ENCODE measurements at places on chromosomes 1 and 21.

GRCh38 chr1:206829282-206829681 lies 36.1 kb upstream of the IL20 start:
- no peak for DNase-seq

GRCh38 chr1:241714321-241715218 lies 62.5 kb downstream of the WDR64 start:
- no peak for DNase-seq

GRCh38 chr1:162085991-162086390 lies 16.5 kb downstream of the NOS1AP start:
- no peak for DNase-seq

GRCh38 chr1:43716559-43717281 lies 9.4 kb downstream of the ST3GAL3 start:
- DNase-seq, result no peak

DNA sequence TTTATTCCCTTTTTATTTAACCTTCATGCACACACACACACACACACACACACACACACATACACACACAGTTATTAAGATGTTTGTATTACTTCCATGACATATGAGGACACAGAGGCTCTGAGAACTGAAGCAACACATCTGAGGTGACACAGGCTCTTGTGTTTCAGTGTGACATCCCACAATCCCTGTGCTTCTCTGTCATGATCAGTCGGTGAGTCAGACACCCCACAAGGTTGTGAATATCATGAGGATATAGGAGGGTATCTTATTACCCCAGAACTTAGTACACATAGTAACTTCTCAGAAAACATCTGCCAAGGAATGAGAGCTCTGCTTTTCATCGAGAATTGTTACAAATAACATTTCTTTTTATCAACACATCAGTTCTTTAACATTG lies 459.3 kb downstream of the PLPP3 start:
- DNase-seq, result no peak

DNA sequence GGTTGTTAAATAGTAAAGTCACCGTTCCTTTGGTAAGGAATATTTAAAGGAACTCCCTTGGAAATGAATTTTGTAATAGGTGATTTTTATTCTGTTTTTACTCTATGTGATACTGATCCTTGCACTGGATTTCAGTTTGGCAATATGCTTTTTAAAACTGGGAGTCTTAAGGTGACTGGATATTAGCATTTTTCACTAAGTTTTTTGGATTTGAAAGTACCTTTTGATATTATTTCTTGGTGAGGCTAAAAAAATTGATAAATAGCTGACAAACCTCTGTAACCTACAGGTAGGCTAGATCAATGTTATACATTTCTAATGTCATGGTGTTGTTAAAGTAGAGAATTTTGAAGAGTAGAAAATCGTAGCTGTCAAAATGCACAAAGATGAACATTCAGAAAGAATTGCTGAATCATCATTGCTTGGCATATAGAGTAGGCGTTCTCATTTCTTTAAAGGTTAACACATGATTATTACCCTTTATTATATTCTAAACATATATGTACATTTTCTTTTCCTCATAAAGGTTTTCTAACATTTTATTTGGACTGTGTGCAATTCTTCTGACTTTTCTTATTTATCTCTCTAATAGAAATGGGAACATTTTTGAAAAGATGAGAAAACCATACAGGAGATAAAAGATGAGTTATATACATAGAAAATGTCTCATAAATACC lies 1.5 kb upstream of the DNAJB4 start:
- DNase-seq, result no peak

- DNase-seq, result no peak
Observed at GRCh38 chr1:11674488-11674887, 6.5 kb downstream of the MAD2L2 start.

DNA sequence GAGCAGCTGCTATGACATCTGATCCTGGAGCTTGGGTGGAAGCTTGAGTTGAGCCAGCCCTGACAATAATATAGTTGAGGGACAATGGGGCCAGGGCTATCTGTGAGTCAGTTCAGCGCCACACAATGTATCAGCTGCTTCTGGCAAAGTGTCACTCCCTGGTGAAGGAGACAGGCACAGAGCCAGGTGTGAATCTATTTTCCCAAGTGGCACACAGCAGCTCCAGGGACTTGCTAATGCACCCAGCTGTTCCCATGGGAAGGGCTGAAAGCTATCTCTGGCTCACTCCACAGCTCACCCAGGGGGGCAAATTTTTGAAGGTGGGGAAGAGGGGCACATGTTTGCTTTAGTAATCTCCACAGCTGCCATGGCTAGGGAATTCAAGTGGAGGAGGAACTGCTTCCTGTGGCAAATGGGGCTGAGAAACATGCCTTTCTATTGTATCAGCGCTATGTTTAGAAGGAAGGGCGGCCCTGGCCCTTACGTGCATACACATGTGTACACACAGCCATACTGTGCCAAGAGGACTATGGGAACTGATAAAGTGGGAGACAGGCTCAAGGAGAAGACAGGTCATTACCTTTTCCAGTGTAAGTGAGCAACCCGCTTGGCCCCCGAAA lies 2.2 kb downstream of the CYB5R1 start:
- DNase-seq, result no peak

- DNase-seq, result no peak
Observed at GRCh38 chr1:238223076-238223640, 332.4 kb upstream of the ZP4 start.

DNA sequence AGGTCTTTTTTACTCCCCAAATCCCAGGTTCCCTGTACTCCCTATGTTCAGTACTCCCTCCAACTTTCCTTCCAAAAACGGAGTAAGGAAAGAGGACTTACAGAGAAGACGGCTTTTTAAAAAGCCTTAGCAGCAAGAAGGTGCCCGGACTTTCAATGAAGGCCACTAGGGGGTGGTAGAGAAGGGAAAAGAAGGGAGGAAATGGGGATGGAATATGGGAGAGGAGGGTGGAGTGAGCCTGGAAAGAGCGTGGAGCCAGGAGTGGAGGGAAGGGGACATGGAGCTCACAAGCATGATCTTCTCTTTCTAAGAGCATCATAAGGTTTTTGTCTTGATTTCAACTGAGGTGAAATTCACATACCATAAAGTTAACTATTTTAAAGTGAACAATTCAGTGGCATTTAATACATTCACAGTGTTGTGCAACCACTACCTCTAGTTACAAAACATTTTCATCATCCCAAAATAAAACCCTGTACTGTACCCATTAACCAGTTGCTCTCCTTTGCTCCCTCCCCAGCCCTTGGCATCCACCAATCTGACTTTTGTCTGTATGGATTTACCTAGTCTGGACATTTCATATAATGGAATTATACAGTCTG lies 129.9 kb downstream of the ZNF281 start:
- DNase-seq, result no peak

- no peak for DNase-seq
Observed at GRCh38 chr1:186987769-186988168, 159.0 kb downstream of the PLA2G4A start.

DNA sequence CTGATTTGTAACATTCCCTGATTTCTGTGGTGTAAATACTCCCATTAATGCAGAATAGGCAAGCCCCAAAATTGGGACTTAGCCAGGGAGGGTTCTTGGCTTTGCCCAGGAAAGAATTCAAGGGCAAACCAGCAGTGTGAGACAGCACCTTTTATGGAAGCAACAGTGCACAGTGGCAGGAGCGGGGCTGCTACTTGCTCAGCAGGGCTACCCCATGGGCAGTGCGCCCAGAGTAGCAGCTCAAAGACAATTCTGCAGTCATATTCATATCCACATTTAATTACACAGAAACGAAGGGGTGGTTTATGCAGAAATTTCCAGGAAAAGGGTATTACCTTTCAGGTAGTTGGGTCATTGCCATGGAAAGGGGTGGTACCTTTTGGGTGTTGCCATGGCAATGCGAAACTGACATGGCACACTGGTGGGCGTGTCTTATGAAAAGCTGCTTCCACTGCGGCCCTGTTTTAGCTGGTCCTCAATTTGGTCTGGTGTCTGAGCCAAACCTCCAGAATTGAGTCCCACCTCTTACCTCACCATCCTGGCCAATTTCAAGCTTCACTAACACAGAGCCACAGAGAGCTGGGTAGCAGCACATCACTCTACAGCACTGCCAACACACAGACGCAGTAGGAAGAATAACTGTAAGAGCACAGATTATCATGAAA lies 35.9 kb downstream of the FHAD1 start:
- DNase-seq, result no peak

DNA sequence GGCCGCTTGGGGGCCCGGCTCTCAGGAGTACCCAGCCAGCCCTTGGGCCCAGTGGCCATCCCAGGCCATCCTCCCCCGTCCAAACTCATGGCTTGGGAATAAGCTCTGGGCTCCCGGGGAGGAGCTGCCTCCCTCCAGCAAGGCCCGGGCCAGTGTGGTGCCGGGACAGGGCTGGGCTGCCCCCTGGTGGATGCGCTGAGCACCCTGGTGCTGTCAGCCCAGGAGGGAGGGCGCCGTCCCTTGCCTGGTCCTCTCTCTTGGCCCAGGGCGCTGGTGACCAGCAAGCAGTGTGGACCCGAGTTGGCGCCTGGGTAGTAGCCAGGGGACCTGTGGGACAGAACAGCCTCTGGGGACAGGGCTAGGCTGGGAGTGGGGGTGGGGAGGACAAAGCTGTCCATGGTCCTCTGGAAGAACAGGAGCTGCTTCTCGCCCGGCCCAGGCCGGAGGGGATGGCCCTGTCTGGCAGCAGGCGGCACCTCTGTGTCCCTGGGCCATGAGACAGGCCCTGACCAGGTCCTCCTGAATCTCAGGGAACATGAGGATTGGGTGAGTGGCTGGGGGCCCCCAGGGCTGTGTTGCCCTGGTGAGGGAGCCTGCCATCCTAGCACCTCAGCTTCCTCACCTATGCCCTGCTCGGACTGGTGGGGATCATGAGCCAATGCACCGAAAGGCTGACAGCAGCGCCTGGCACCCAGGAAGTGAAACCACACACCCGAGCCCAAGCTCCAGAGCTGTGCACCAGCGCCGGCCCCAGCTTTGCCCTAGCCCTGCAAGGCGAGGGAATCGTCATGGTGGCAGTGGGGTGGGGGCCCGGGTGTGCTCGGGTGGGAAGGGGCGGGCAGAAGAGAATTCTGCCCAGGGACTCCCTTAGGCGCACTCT lies 9.4 kb downstream of the MORN1 start:
- DNase-seq, result peak; percentile 66

DNA sequence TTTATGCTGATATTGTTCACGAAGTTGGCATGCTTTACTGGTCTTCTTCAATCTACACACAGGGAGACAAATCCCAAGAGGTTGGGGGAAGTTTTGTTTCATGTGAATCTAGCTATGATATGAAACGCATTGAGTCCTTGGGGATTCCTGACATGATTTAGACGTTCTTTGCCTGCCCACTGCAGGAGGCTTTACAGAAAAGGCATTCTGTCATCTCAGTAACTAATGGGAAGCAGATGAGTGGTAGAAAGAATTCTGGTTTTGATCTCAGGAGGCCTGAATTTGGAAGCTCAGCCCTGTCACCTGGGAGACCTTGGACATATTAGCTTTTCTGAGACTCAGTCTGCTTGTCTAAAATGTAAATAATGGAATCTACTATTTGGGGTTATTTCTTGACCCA lies 383.0 kb upstream of the NFIA start:
- no peak for DNase-seq

DNA sequence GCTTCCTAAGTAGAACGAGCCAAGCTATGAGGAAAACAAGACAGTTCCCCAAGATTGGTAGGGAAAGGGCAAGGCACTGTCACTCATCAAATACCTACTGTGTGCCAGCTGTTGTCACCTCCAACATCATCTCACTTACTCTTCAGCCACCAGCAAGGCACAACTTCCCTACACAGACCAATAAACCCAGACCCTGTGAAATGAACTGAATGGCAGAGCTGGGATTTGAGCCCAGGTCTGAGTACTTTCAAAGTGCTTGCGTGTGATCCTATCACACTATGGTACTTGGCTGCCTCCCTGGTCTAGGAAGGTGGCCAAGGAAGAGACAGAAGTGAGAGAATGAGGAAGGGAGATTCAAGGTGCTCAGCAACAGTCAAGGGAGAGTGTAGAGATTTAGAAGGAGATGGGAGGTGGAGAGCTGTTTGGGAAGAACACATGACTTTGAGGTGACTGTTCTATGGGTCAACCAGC lies 16.7 kb upstream of the TRIM63 start:
- DNase-seq, result no peak

DNA sequence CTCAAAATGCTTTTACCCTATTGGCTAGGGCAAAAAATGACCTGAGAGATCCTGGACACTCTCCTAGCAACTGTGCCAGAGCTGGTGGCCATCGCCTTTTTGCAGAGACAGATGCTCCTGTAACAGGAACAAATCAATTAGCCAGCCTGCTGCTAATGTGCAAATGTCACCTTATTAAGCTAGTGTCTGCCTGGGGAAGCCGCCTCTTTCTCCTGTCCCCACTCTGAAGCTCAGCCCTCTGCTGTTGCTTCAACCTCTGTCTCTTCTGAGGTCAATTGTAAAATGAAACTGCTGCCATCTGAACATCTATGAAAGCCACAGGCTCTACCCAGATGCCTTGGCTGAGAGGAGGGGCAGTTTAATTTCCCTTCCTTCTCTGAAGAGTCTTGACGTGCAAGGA lies 85.5 kb upstream of the CACNA1E start:
- DNase-seq, result no peak

GRCh38 chr1:183218971-183219615 lies 33.0 kb downstream of the LAMC2 start:
- peak; percentile 1 for DNase-seq

- DNase-seq, result no peak
Observed at GRCh38 chr1:30088594-30088993, 634.8 kb downstream of the MATN1 start.

DNA sequence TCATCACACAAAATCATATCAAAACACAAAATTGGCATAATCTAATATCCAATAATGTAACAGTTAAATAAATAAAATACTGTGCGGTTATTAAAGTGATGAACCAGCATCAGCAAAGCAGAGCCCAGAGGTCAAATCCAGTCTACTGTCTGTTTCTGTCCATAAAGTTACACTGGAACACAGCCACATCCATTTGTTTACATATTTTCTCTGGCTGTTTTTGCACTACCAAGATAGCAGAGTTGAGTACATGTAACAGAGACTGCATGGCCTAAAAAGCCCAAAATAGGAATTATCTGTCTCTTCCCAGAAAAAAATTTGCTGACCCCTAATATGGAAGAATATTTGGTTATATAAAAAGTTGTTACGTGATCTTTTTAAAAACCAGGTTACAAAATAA lies 242.2 kb upstream of the DMRTA2 start:
- no peak for DNase-seq

GRCh38 chr21:33278721-33279120 lies 12.6 kb downstream of the IL10RB start:
- no peak for DNase-seq

DNA sequence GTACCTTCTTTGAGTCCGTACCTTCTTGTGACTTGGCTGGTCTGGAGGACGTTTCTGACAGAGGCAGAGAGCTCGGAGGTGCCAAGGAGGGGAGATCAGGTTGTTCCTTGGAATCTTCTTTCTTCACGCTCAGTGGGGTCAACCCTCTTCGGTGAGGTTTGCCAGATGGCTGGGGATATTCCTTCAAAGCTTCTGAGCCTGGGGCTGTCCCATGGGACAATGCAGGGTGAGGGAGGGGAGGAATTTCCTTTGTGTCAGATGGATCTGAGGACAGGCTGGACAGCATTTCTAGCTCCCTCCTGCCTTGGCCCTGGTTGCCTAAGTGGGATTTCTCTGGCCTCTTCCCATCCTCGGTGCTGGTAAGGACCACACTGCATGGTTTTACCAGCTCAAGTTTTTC lies 95.5 kb upstream of the EDN2 start:
- no peak for DNase-seq

GRCh38 chr1:7639435-7640131 lies 131.5 kb upstream of the VAMP3 start:
- no peak for DNase-seq

GRCh38 chr1:109371341-109371739 lies 26.4 kb downstream of the SORT1 start:
- no peak for DNase-seq

GRCh38 chr1:158999316-159000069 lies 10.2 kb upstream of the IFI16 start:
- no peak for DNase-seq
